ENCODE measurements at places on chromosomes 16 and 17. TPM values are rescaled to one million over a fixed set of nuclear protein-coding genes. Genes with fewer than 3 reads are reported as not detected.
A peak's percentile ranks its signal among the peaks of the same experiment; 100 is the strongest.

DNA sequence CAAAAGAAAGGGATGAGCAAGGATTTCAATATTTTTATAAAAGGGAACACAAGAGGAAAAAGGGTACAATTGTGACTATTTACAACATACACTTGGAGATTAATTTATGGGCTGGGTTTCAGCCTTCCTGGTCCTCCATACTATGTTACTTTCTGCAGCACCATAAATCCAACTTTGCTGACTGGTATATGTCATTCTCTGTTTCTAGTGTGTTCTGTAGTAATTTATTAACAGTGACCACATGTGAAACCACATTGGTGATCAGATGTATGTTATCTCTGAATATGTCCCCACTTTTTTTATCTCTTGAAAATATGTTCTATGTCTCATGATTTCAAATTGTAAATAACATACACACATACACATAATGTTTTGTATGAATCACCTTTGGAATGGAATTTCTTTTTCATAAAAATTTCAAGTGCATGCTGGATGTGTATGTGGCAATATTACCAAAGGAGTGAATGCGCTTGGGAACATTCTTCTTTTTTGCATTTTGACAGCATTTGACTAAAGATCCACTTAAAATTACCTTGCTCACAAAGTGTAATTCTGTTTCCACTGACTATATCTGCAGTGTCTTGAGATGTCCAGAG lies 2.9 kb upstream of the LYRM9 start:
- DNase-seq, result no peak

- no peak for DNase-seq
These were observed 1.9 kb upstream of the GRB7 start for GRCh38 chr17:39735882-39736281.

- no peak for DNase-seq
These were observed 4.8 kb downstream of the CA5A start for GRCh38 chr16:87931504-87931903.

GRCh38 chr17:44898768-44899073 lies 524 bp downstream of the EFTUD2 start:
- no peak for DNase-seq

GRCh38 chr17:66733759-66734158 lies 101.2 kb upstream of the CACNG5 start:
- DNase-seq, result no peak

GRCh38 chr17:51152766-51153209 lies 571 bp upstream of the NME1 start:
- peak; percentile 39 for DNase-seq

DNA sequence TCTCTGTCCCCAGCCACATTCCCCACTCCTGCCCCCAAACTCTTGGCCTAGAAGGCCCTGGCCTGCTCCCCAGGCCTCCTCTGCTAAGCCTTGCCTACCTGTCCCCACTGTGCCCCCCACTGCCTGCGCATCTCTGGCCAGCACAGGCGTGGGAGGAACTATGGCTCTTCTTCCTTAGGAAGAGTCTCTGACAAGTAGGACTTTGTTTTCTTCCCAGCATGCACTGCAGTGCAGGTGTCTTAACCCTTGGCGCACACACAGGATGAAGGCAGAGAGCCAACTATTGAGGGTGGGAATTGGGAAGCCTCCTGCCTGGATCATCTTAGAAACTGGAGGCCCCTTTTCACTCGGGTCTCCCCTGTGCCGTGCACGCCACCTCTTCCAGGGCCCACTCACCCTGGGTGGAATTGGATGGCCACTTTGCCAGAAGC lies 3.6 kb downstream of the AMDHD2 start:
- DNase-seq, result no peak

DNA sequence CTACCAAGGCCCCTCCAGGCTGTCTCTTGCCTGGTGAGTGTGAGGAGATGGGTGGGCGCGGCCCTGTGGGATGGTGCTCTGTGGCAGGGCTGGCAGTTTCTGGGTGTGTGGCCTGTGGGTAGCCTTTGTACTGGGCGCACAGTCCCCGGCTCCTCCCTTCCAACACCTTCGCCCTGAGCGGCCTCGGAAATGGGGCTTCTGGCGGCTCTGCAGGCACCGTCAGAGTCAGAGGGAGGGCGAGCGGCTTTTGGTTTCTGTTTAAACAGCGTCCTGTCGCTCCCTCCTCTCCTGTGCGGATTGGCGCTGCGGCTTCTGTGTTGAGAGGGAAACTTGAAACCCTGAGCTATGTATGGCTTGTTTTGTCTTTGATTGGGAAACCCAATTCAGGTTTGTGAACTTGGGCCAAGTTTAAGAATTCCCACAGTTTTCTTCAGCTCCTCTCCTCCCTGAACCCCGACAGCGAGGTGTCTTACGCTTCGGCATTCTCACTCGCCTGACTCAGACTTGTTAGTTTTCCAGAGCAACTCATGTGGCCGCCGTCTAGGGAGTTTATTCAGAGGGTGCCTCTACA lies 8.3 kb upstream of the ZNF750 start:
- no peak for DNase-seq

- DNase-seq, result no peak
These were observed 247.7 kb upstream of the PMFBP1 start for GRCh38 chr16:72419638-72420037.

- no peak for DNase-seq
These were observed 399.5 kb upstream of the TNRC6C start for GRCh38 chr17:77558846-77559626.

The SLC5A2 gene
- 1.1 TPM for total RNA-seq

The FBXW10 gene
- total RNA-seq, result 0.36 TPM

The TBC1D3C gene
- total RNA-seq, result not detected
